ENCODE measurements at places on chromosomes 6 and 20. TPM values are rescaled to one million over a fixed set of nuclear protein-coding genes. Genes with fewer than 3 reads are reported as not detected.

The CCN6 gene
- not detected for polyA plus RNA-seq

The KCNS1 gene
- 0.80 TPM for polyA plus RNA-seq

The GTSF1L gene
- not detected for polyA plus RNA-seq

The SLC17A4 gene
- polyA plus RNA-seq = not detected

The TUBB1 gene
- 0.17 TPM for polyA plus RNA-seq

The RGS17 gene
- 0.30 TPM for polyA plus RNA-seq

The RNF114 gene
- 61.6 TPM for polyA plus RNA-seq

The RAET1E gene
- 0.23 TPM for polyA plus RNA-seq

The OXT gene
- polyA plus RNA-seq = 0.86 TPM

The SLC17A2 gene
- polyA plus RNA-seq = not detected

All from ovary (tissue), 10 donors.